GOT3 (cell line): ENCODE measurements at places on chromosomes 2 and 18.

DNA sequence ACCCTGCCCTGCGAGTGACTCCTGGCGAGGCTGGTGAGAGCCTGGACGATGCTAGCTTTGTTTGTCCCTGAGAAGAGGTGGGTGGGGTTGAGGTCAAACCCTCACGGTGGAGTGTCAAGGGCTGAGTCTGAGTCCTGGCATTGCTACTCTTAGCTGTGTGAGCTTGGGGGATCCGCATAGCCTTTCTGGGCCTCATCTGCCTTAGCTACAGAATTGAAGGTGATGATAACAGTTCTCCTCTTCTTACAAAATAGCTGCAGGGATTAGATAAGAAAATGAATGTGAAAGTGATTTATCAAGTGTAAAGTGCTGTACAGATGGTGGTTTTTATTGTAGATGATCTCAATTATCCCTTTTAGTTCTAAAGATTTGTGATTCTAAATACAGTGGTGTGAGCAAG, 144.6 kb downstream of the LPIN1 start:
- no peak for DNase-seq

DNA sequence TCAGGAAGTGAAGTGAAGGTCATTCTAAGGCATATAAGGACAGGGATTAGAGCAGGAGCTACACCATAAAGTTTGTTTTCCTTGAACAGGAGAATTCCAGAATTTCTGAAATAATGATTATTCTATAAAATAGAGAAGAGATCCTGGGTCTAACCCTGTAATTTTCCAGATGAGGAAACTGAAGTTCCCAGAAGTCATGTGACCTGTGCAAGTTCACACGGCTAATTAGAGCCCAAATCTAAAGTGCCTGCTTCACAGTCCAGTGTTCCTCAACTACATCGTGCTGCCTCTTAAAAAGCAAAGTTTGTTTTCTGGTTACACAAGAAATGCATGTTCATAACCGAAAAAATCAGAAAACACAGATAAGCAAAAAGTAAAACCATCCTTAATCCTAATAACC, 34.9 kb downstream of the PLB1 start:
- no peak for DNase-seq

GRCh38 chr2:198639580-198639979, 818.2 kb downstream of the SATB2 start:
- DNase-seq, result no peak

- DNase-seq, result no peak
Observed at GRCh38 chr2:60313470-60314172, 239.8 kb downstream of the BCL11A start.

- no peak for DNase-seq
Observed at GRCh38 chr2:197131558-197131855, 179.1 kb downstream of the ANKRD44 start.

DNA sequence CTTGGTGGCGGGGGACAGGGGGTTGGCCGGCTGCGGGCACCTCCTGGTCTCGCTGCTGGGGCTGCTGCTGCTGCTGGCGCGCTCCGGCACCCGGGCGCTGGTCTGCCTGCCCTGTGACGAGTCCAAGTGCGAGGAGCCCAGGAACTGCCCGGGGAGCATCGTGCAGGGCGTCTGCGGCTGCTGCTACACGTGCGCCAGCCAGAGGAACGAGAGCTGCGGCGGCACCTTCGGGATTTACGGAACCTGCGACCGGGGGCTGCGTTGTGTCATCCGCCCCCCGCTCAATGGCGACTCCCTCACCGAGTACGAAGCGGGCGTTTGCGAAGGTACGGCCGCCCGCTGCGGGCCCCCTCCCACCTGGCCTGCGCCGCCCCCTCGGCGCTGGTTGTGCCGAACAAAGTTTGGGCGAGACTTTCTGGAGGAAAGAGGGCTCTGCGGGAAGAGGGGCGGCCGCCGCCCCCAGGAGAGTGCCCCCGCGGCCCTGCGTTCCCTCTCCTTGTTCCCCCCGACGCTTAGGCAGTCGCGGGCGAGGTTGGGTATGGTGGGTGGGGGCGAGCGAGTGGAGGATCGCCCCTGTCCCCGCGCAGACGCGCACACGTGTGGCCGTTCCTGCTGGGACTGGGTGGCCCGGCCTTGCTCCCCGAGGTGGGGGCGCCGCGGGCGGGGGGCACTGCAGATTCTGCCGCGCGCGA, 866 bp downstream of the CRIM1 start:
- DNase-seq, result no peak

- DNase-seq, result no peak
Observed at GRCh38 chr2:232920055-232920454, 50.0 kb downstream of the SNORC start.

DNA sequence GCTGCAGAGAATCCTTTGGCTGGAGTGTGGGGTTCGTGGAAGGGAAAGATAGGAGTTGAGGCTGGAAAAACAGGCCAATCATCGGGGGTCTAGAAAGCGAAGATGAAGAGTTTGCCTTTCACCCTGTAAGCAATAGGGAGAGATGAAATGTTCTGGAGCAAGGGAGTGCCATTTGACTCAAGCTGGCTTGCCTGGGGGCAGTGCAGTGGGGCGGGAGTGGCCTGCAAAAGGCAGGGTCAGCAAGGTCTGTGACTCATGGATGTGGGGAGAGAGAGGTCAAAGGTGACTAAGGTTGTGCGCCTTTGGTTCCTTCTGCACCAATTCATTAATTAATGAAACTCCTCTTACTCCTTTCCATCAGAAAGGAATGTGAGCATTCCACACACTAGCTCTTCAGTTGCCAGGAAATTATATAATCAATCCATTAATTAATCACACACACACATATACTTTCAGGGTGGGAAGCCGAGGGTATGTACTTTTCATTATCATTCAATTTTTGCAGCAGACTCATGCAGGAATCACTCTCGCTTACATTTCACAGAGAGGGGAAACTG, 227.6 kb downstream of the MYCN start:
- no peak for DNase-seq

DNA sequence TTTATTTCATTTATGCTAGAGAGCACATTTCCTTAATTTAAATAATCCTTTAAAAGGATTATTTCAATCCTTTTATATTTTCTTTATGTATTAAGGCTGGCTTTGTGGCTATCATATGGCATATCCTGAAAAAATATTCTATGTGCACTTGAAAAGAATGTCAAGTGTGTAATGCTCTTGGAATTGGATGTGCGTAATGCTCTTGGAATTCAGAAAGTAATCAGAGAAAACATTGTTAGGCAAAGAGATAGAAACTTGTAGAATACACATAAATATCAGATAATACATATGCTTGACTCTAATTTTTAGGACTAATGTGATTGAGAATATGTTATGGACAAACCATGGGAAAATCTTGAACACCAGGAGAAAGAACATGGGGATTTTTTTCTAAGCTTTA, 197.5 kb upstream of the COL3A1 start:
- no peak for DNase-seq

DNA sequence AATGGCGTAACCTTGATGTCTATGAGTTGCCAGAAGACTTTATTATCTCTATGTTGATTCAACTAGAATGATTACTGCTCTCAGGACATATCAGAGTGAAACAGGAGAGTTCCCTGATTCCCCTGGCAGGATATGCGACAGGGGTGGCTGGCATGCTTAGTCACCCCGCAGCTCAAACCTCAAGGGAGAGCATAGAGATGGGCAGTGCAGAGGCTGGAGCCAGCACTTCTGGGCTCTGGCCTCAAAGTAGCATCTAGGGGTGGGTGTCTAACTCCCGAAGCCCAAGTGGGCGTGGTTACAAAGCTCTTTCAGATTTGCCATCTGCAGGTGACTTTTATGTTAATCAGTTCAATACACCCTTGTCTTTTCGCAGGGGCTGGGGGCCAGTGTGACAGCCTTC, 391.6 kb downstream of the ADCYAP1 start:
- no peak for DNase-seq

- no peak for DNase-seq
Observed at GRCh38 chr2:132824716-132825115, 154.7 kb upstream of the LYPD1 start.

- DNase-seq, result no peak
Observed at GRCh38 chr2:4979111-4979510, 713.1 kb upstream of the SOX11 start.

DNA sequence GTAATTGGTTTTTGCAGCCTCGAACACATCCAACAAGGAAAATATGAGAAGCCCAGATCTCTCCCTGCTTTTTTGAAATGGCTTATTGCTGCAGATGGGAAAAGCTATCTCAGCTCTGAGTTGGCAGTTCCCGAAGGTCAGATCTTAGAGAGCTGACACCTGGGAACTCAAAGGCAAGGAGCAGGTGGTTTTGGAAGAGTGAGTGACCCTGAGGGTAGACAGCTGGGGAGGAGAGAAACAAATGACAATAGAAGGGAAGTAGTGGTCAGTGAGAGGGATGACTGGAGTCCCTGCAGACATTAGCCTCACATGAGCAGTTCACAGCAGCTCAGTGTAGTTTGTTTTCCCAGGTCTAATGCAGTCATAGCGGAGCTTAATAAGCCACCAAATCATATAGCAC, 317.9 kb downstream of the STK39 start:
- no peak for DNase-seq

GRCh38 chr18:32060026-32060425, 31.6 kb upstream of the RNF138 start:
- no peak for DNase-seq

GRCh38 chr2:98416383-98417159, 28.1 kb upstream of the INPP4A start:
- no peak for DNase-seq
